Erythroblast (primary cell): ENCODE measurements at places on chromosomes 5 and 9.

DNA sequence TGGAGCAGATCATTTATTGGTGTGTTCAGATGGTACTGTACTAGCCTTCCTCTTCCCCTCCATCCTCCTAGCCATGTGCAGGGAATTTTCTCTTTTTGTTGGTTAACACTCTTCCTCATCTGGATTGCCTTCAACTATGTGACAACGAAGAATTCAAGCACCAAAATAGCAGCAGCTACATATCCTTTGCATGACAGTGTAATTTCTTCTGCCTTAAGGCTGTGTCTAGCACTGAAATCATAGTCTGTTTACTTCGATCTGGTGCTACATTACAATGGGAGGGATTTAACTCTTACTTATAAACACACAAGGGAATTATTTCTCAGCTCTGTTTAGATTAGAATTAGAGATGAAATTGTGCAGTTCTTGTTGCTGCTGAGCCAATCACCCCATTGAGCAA is 260.4 kb downstream of the ARL15 start:
- DNase-seq = no peak

DNA sequence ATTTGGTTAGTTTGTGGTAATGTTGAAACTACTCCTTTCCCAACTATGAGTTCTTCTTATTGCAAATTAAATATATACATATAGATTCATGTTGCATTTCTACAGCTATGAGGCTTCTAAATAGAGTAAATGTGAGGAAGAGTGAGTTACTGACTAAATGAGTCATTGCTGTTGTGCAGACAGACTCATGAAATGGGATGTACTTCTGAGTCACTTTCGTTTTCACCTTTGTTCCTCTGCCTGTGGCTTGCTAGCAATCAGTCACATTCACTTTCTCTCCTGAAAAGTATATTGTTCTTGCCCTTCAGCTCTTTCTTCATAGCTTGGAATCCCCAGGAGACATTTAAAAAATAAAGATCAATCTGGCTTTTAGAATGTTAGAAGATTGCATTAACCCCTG is 295.5 kb upstream of the SMC2 start:
- DNase-seq = no peak

DNA sequence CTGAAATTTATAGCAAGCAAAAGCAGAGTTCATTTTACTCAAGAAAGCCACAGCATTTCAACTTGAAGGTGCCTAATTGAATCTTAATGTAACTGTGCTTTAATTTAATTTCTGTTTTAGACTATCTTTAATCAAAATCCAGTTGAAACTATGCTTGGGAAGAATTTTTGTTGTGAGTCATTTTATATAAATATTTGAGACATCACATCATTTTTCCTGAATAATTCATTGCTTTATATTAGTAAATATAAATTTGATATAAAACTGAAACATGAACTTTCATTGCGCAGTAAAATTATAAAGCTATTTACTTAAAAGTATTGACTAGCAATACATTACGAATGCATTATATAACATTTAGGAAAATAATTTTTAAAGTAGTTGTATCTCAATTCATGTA is 1937.1 kb upstream of the CDH9 start:
- no peak for DNase-seq

GRCh38 chr9:127847833-127848755 is 6.4 kb downstream of the ENG start:
- DNase-seq = no peak

DNA sequence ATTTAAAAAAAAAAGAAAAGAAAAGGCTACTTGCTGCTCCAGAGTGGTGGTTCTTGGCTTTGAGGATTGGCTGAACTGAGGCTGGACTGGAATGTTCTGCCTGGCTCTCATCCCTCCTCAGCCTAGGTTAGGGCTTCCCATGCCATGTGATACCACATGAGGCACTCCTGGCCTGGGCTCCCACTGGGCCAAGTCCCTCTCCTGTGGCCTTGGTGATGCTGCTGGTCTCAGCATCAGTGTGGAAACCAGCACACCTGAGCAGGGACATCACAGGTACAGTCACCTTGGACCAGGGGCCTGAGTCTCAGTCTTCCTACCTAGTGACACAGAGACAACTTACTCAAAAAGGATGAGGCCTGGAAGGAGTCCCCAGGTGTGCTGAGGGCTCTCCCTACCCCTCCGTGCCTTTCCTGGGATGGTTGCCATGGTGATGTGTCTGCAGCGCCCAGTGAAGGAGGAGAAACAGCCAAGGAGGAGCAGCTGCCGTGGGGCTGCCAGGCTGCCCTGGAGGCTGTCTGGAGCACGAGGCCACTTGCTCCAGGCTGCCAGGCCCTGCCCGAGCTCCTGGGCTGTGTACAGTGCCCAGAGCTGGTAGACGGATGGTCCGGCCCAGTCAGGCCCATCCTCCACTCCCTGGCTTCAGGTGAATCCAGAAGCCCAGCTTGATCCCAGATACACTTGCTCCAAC is 71.0 kb downstream of the WNK2 start:
- no peak for DNase-seq

DNA sequence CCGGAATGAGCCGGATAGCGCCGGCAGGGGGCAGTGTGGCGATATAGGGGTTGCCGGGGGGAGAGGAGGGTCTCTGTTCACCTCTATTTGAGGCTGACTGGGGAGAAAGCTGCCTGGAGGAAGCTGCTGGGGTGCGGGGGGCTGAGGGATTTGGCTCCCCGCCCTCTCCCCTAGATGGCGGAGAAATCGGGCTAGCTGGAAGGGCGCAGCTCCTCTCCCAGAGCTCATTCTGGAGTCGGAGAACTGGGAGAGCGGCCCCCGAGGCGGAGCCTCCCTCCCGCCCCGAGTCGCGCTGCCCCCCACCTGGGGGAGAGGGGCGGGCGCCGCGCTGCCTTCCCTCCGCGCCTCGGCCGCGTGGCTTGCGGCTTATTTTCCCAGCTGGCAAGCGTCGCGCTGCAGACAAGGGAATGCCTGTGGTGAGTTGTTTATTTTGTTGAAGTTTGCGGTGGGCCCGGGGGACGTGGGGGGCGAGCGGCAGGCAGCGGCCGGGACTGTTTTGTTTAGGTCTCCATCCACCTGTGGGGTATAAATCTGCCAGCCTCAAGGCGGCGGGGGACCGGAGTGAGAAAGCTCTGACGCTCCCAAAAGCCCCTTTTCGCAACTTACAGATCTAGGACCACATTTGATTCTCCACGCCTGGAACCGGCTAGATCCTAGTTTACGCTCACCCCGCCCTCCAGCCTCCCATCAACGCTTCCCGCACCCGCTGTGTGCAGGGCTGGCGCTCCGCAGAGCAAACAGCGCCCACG is 4.1 kb upstream of the RGMB start:
- DNase-seq = peak; percentile 16

GRCh38 chr5:74143151-74143550 is 497.4 kb downstream of the ENC1 start:
- no peak for DNase-seq

GRCh38 chr9:17744786-17745185 is 165.9 kb downstream of the SH3GL2 start:
- no peak for DNase-seq

DNA sequence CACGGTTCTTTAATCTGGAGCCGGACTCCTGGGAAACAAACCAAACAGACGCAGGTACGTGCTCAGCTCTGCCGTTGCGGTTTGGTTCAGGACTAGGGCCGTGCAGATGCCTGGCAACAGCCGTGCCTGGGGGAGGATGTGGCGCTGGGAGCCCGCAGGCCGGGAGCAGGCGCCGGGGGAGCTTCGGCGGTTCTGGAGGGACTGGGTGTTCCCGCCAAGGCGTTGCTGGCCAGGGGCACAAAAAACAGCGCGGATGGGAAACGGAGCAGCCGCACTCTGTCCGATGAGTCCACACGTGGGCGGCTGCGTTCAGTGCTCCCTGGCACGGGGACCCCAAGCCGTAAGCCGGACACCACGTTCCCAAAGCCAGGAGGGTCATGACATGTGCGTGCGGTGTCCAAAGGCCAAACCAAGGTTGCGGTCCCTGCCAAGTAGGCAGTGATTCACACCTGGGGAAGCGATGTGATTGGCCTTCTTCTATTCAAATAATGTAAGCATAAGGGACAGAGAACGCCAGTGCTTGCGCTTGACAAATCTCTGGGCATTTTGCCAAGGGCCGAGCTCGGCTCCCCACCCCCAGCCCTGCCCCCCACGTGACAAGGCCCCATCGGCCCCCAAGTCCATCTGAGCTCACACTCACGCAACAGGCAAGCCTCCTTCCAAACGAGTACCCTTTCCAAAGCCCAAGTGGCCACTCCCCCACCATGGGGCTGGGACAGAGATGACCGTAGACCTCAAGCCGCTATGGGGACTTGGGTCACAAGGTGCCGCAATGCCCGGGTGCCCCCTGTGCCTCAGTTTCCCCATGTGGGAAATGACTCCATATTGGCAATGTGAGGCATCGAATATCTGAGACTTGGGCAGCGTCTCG is 49.7 kb upstream of the NKD2 start:
- no peak for DNase-seq

DNA sequence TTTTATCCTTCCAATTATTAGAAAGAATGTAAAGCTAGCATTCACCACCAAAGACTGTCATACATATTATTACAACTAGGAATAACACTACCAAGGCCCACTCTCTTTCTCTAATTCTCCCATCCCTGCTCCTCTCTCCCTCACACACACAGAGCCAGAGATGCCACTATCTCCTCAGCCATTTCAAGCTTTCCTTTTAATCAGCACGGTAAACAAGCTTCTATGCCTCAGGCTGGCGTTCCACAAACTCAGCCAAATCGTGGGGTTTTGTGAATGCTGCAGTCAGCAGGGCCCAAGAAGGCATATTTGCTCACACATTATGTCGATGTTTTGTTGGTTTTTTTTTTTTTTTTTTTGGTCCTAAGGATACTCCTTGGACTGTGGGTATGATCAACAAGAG is 979.9 kb upstream of the DMAC1 start:
- no peak for DNase-seq

GRCh38 chr9:36320466-36320865 is 62.2 kb upstream of the GNE start:
- DNase-seq = no peak

GRCh38 chr9:4831944-4832343 is 39.2 kb downstream of the RCL1 start:
- DNase-seq = peak; percentile 47

GRCh38 chr9:27791311-27791710 is 218.0 kb upstream of the C9orf72 start:
- no peak for DNase-seq

DNA sequence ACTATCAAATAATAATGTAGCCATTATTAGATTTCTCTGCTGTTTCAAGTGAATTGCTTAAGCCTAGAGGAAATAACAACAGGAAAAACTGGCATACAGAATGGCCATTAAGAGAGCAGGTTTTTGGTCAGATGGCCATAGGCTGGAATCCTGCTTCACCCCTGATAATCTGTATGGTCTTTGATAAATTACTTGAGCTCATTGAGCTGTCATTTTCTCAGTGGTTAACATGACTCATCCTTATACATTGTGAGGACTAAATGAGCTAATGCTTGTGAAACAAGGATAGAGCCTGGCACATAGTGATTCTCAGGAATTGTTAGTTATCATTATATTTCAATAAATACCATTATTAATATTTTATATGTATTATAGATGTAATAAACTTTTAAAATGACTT is 516.5 kb downstream of the KIF4B start:
- no peak for DNase-seq

DNA sequence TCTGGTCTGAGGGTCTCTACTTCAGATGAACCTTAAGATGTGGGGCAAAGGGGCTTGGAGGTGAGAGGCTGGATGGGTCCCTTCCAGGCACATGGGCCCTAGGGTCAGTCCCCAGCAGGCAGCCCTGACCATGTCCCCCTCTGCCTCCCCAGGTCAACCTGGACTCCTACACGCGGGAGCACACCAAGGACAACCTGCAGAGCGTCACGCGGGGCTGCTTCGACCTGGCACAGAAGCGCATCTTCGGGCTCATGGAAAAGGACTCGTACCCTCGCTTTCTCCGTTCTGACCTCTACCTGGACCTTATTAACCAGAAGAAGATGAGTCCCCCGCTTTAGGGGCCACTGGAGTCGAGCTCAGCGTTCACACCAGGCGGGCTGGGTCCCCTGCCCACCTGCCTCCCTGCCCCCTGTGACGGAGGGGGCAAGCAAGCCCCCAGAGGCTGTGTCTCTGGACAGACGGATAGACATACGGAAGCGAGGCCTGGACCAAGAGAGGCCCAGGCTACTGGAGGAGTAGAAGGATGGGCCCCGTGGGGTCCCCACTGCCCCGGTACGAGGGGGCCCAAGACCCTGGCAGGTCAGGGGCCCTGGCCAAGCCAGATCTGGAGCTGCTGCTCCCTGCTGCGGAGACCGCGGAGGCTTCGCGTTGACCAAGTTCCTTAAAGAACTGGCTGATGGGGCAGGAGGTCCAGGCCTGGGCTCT is 133.2 kb downstream of the RGS3 start:
- no peak for DNase-seq

- no peak for DNase-seq
These were observed 89.4 kb downstream of the SNX18 start for GRCh38 chr5:54607006-54607405.

GRCh38 chr5:112974901-112975300 is 1.7 kb upstream of the DCP2 start:
- no peak for DNase-seq

- no peak for DNase-seq
These were observed 5.9 kb upstream of the MELK start for GRCh38 chr9:36566813-36567221.

DNA sequence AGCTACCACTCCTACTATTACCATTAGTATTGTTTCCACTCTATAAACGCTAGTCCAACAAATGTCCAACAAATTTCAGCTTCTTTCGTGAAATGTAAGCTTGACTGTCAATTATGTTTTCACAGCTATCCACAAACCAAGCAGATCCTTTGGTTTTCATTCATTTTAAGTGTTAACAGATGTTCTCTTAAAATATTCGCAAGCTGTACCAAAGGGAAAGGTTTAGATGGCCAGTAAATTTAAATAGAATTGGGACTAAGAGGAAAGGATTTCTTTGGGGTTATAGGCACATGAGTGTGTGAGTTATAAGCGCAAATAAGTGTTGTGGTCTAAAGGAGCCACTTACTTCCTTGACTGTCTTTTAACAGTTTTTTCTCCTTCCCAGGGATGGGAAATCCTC is 136.8 kb upstream of the ADRA1B start:
- no peak for DNase-seq

- DNase-seq = no peak
These were observed 33.5 kb downstream of the HAPLN1 start for GRCh38 chr5:83687124-83687619.

DNA sequence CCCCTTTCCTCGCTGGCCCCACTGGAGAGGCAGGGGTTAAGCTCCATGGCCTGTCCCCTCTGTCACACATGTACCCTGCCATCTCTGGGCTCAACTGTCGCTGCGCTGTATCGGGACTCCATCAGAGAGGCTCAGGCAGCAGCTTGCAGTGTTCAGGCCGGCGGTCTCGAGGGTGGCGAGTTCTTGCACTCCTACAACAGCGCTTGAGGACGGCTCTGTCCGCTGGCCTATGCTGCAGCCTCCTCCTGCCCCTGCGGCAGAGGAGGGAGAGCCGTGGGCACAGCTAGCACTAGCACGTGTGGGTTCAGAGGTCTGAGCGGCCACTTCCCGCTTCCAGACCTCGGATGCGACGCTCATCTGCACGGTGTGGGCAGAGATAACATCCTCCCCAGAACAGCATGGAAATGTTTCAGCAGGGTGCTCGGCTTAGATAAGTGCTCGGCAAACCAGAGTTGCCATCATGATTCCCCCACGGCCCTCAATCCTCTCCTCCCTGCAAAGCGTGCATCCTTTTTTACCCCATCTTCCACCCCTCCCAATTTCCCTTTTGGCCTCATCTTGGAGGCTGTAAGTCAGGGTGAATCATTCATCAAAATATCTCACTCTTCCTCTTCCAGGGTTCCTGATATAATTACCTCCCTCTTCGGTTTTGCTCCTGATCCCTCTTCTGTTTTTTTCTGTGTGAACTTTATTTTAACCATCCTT is 41.9 kb upstream of the FUBP3 start:
- peak; percentile 98 for DNase-seq
